ENCODE measurements at places on chromosomes 6 and 20. TPM values are rescaled to one million over a fixed set of nuclear protein-coding genes. Genes with fewer than 3 reads are reported as not detected.

The RBM12 gene
- 116 TPM for total RNA-seq

The ACTR5 gene
- total RNA-seq: 9.9 TPM

- DNase-seq: no peak
- H3K4me3 ChIP-seq: no peak overlapping the region
- H3K36me3 ChIP-seq: no peaks in the 10 kb centered on the region
- no peaks in the 10 kb centered on the region for H3K4me1 ChIP-seq
- H3K27ac ChIP-seq: no peak overlapping the region
Measured at GRCh38 chr20:2237059-2237458, 58.7 kb upstream of the TGM3 start.

GRCh38 chr6:124961777-124962638, at the start of gene RNF217:
TSS of gene RNF217 (plus strand) at chr6:124962437. CDS start at chr6:124962545, 108 bp downstream.
- peak within 1 kb of the TSS; percentile 72 for H3K4me3 ChIP-seq
- H3K36me3 ChIP-seq: peaks cover 6% of the 10 kb centered on the region
- DNase-seq: no peak
- no peak within 1 kb of the TSS for H3K27ac ChIP-seq

GRCh38 chr6:43836507-43837240, 66.7 kb downstream of the VEGFA start:
- no peaks in the 10 kb centered on the region for H3K4me1 ChIP-seq
- no peak for DNase-seq
- no peaks in the 10 kb centered on the region for H3K36me3 ChIP-seq
- no peak overlapping the region for H3K27ac ChIP-seq

DNA sequence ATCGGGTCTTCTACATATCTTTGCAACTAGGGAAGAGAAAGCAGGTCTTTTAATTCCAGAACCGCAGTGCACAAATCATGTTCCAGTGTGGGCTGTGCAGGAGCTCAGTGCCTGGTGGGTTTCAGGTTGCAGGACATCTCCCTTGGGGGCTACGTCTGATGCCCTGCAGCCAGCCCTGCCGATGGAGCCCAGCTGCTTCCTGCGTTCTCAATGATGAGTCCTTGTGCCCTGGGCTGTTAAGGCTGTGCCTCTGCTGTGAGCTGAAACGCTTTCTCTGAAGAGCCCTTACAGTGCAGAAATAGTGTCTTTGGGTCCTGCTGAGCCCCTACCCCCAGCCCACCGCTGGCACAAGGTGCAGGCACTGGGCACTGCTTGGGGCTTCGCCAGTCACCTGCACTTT, 192.9 kb downstream of the SYNDIG1 start:
- H3K4me1 ChIP-seq: no peaks in the 10 kb centered on the region
- no peaks in the 10 kb centered on the region for H3K27me3 ChIP-seq
- DNase-seq: no peak
- no peak overlapping the region for H3K4me3 ChIP-seq

The MLN gene
- total RNA-seq: not detected

The CLPSL2 gene
- total RNA-seq: not detected

- no peak overlapping the region for H3K27ac ChIP-seq
- H3K4me3 ChIP-seq: no peak overlapping the region
- peaks cover 36% of the 10 kb centered on the region for H3K4me1 ChIP-seq
- no peaks in the 10 kb centered on the region for H3K36me3 ChIP-seq
- no peaks in the 10 kb centered on the region for H3K27me3 ChIP-seq
Measured at GRCh38 chr20:47382746-47383415, 26.4 kb upstream of the ZMYND8 start.

The HMGA1 gene
- 282 TPM for total RNA-seq

The RBPJL gene
- total RNA-seq: not detected

The PRELID3B gene
- total RNA-seq: 88.7 TPM

GRCh38 chr20:58349570-58349969, 39.5 kb upstream of the VAPB start:
- H3K4me3 ChIP-seq: no peak overlapping the region
- H3K4me1 ChIP-seq: peaks cover 13% of the 10 kb centered on the region
- H3K27ac ChIP-seq: no peak overlapping the region

The CRIP3 gene
- 0.88 TPM for total RNA-seq

GRCh38 chr6:12064538-12065071, 52.5 kb downstream of the HIVEP1 start:
- DNase-seq: no peak
- peaks cover 5% of the 10 kb centered on the region for H3K36me3 ChIP-seq
- H3K4me3 ChIP-seq: no peak overlapping the region
- peaks cover 48% of the 10 kb centered on the region for H3K4me1 ChIP-seq
- H3K27ac ChIP-seq: peak overlapping the region; percentile 48

- no peak overlapping the region for H3K27ac ChIP-seq
- no peaks in the 10 kb centered on the region for H3K36me3 ChIP-seq
- no peak overlapping the region for H3K4me3 ChIP-seq
- H3K27me3 ChIP-seq: peaks cover 5% of the 10 kb centered on the region
- no peak for DNase-seq
Measured at GRCh38 chr6:150647051-150647450, 47.4 kb downstream of the PLEKHG1 start.

The ZDHHC14 gene
- total RNA-seq: 8.1 TPM

- H3K36me3 ChIP-seq: no peaks in the 10 kb centered on the region
- DNase-seq: no peak
- H3K27ac ChIP-seq: no peak overlapping the region
- H3K4me1 ChIP-seq: no peaks in the 10 kb centered on the region
Measured at GRCh38 chr6:7479801-7480266, 61.6 kb upstream of the DSP start.

The TRIM10 gene
- total RNA-seq: 0.08 TPM

GRCh38 chr6:1162367-1163275, 149.3 kb upstream of the FOXQ1 start:
- H3K4me1 ChIP-seq: no peaks in the 10 kb centered on the region
- no peak overlapping the region for H3K4me3 ChIP-seq
- peaks cover 5% of the 10 kb centered on the region for H3K27me3 ChIP-seq
- H3K36me3 ChIP-seq: no peaks in the 10 kb centered on the region
- DNase-seq: no peak

- no peaks in the 10 kb centered on the region for H3K36me3 ChIP-seq
- peaks cover 58% of the 10 kb centered on the region for H3K27me3 ChIP-seq
- no peaks in the 10 kb centered on the region for H3K4me1 ChIP-seq
- no peak for DNase-seq
- no peak within 1 kb of the TSS for H3K27ac ChIP-seq
Measured at GRCh38 chr20:59603781-59604541, at the start of gene PHACTR3. TSS of gene PHACTR3 (plus strand) at chr20:59604540. CDS start at chr20:59605015, 475 bp downstream.

- no peak overlapping the region for H3K27ac ChIP-seq
- no peak for DNase-seq
- H3K4me3 ChIP-seq: no peak overlapping the region
- no peaks in the 10 kb centered on the region for H3K4me1 ChIP-seq
Measured at GRCh38 chr20:4235512-4236043, 220.2 kb upstream of the RNF24 start.

The ZNF341 gene
- 5.8 TPM for total RNA-seq

- H3K27ac ChIP-seq: no peak overlapping the region
- DNase-seq: no peak
- no peak overlapping the region for H3K4me3 ChIP-seq
- H3K4me1 ChIP-seq: peaks cover 13% of the 10 kb centered on the region
- H3K27me3 ChIP-seq: peaks cover 17% of the 10 kb centered on the region
Measured at GRCh38 chr20:23456409-23456808, 3.7 kb upstream of the CST11 start.

The RAET1L gene
- total RNA-seq: not detected

The CALHM4 gene
- not detected for total RNA-seq

GRCh38 chr6:33317419-33317668, 200 bp downstream of the ZBTB22 start:
- H3K4me1 ChIP-seq: peaks cover 82% of the 10 kb centered on the region
- peak overlapping the region; percentile 87 for H3K4me3 ChIP-seq
- no peaks in the 10 kb centered on the region for H3K27me3 ChIP-seq
- H3K27ac ChIP-seq: peak overlapping the region; percentile 55

- H3K27me3 ChIP-seq: no peaks in the 10 kb centered on the region
- DNase-seq: no peak
- no peak overlapping the region for H3K27ac ChIP-seq
- peaks cover 28% of the 10 kb centered on the region for H3K4me1 ChIP-seq
Measured at GRCh38 chr6:89928604-89929003, 34.3 kb downstream of the GJA10 start.

The TNNC2 gene
- total RNA-seq: not detected

- no peaks in the 10 kb centered on the region for H3K36me3 ChIP-seq
- H3K4me3 ChIP-seq: no peak overlapping the region
- H3K27me3 ChIP-seq: no peaks in the 10 kb centered on the region
- H3K27ac ChIP-seq: no peak overlapping the region
Measured at GRCh38 chr20:1196634-1197033, 6.6 kb upstream of the C20orf202 start.

DNA sequence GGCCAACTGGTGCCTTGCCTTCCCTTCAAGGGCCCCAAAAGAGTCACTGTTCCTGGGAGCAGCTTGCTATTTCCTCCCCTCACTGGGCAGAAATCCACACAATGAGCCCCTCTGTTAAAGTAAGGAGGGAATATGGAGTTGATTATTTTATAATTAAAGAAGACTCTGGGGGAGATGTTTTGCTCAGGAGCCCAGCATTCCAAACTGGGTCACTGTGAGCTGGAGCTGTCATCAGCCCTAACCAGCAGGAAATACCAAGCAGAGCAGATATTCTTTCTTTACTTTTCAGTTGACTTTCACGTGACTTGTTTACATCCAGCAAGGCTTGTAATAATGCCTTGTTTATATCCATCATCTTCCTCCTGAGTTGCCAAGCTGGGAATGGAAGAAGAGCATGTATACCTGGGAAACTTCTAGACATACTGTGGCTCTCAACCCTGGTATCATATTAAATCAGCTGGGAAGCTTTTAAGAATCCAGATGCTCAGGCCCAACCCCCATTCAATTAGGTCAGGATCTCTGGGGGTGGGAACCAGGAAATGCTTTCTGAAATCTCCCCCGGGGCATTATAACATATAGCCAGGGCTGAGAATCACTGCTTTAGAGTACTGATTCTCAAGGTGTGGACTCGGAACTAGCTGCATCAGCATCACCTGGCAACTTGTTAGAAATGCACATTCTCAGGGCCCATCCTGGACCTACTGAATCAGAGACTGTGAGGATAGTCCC, 175.6 kb upstream of the MYLIP start:
- no peaks in the 10 kb centered on the region for H3K27me3 ChIP-seq
- H3K36me3 ChIP-seq: no peaks in the 10 kb centered on the region
- no peak for DNase-seq
- peaks cover 4% of the 10 kb centered on the region for H3K4me1 ChIP-seq
- no peak overlapping the region for H3K27ac ChIP-seq
- H3K4me3 ChIP-seq: no peak overlapping the region

DNA sequence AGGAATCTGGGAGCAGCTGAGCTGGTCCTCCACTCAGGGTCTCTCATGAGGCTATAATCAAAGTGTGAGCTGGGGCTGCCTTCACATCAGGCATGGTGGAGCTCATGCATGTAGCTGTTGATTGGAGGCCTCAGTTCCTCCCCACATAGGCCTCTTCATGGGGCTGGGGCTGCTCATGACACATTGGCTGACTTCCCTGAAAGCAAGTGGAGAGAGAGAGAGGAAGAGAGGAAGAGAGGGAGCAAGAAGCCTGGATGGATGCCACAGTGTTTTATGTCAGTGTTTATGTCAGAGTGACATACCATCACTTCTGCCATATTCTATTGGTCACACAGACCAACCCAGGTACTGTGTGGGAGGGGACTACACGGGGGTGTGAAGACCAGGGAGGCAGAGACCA, 43.8 kb downstream of the EYA2 start:
- DNase-seq: no peak
- no peaks in the 10 kb centered on the region for H3K4me1 ChIP-seq
- H3K36me3 ChIP-seq: no peaks in the 10 kb centered on the region

The SPO11 gene
- total RNA-seq: not detected

- no peak for DNase-seq
- H3K27ac ChIP-seq: no peak overlapping the region
- no peak overlapping the region for H3K4me3 ChIP-seq
- peaks cover 3% of the 10 kb centered on the region for H3K27me3 ChIP-seq
- no peaks in the 10 kb centered on the region for H3K36me3 ChIP-seq
Measured at GRCh38 chr20:4068708-4069107, 53.4 kb upstream of the RNF24 start.

- H3K4me1 ChIP-seq: peaks cover 35% of the 10 kb centered on the region
- H3K27ac ChIP-seq: no peak overlapping the region
- no peak for DNase-seq
- no peaks in the 10 kb centered on the region for H3K27me3 ChIP-seq
- H3K4me3 ChIP-seq: no peak overlapping the region
- peaks cover 39% of the 10 kb centered on the region for H3K36me3 ChIP-seq
Measured at GRCh38 chr20:20498076-20498861, 130.4 kb downstream of the INSM1 start.

GRCh38 chr20:2332711-2333110, 36.9 kb downstream of the TGM3 start:
- DNase-seq: no peak
- peaks cover 5% of the 10 kb centered on the region for H3K27me3 ChIP-seq

The CTAGE9 gene
- not detected for total RNA-seq

- H3K4me3 ChIP-seq: no peak overlapping the region
- no peak overlapping the region for H3K27ac ChIP-seq
- no peak for DNase-seq
- H3K36me3 ChIP-seq: no peaks in the 10 kb centered on the region
- no peaks in the 10 kb centered on the region for H3K4me1 ChIP-seq
Measured at GRCh38 chr6:48757661-48758060, 646.7 kb upstream of the PTCHD4 start.

DNA sequence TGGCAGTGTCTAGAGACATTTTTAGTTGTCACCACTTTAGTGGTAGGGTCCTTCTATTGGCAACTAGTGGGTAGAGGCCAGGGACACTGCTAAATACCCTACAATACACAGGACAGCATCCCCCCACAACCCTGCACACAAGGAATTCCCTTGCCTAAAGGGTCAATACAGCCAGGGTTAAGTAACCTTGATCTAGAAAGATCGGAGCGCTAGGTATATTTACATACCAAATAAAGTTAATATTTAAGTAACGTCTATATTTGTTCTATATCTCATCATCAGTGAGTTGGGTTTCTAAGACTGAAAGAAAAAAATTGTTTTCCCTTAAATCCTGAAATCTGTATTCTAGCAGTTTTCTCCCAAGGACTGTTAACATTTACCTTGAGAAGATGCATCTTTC, 16.1 kb downstream of the BFSP1 start:
- DNase-seq: no peak
- peaks cover 41% of the 10 kb centered on the region for H3K4me1 ChIP-seq
- H3K27ac ChIP-seq: no peak overlapping the region
- no peak overlapping the region for H3K4me3 ChIP-seq
- H3K36me3 ChIP-seq: peaks cover 27% of the 10 kb centered on the region

The PPIL6 gene
- total RNA-seq: not detected
